Upper lobe of right lung (tissue), 1 donor: ENCODE measurements at places on chromosomes 5 and 9. TPM values are rescaled to one million over a fixed set of nuclear protein-coding genes. Genes with fewer than 3 reads are reported as not detected.

GRCh38 chr5:171724468-171725204 lies 61.0 kb upstream of the SMIM23 start:
- no peak for DNase-seq

GRCh38 chr9:95143591-95144561 lies 173.6 kb downstream of the FANCC start:
- DNase-seq = peak; percentile 69

DNA sequence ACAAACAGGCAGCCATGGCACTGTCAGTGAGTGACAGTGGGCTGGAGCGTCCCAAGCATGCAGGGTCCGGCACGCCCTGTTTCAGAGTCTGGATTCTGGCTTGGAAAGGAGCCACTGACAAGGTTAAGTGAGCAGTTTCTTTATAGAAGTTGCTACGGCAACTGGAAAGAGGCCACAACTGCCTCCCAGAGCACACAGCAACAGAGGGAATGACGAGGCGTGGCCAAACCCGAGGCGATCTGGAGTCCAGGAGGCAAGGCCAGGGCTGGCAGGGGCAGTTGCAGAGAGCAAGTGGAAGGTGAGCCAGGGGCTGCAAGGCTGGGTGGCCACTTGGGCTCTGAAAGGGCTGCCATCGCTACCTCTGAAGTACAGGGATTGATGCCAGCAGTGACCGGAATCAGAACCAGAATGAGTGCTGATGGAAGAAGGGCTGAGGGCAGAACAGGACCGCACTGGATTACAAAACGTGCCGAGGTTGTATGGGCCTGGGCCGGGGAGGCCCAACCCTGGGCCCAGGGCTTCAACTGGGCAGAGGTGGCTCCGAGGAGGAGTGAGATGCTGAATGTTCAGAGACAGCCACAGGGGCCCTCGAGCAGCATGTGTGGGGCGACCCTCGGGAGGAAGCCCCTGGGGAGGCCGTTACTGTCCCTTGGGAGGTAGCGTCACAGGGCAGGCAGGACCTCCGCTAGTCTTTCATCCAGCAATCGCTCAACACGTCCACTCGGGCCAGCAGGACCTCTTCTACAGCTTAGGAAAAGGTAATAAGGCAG lies 4.6 kb downstream of the MRPL41 start:
- no peak for DNase-seq

DNA sequence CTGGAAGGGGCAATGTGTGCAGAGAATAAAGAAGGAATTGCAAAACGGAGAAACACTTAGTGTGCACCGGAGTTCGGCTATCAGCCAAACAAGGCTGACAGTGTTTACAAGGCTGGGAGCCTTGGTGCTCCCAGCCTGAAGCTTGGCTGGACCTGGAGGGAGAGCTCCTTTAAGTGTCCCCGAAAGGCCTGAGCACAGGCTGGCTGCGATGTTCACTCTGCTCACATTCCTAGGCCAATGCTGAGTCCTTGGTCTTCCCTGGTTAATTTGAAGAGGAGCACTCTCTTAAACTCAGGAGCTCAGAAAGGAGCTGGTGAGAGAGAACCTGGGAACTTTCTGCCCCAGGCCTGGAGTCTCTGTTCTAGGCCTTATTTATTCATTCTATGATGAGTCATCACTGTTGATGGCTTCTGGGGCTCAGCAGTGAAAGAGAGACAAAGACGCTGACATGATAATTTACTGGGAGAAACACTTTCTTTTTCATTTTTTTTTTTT lies 88.6 kb upstream of the MYO10 start:
- no peak for DNase-seq

DNA sequence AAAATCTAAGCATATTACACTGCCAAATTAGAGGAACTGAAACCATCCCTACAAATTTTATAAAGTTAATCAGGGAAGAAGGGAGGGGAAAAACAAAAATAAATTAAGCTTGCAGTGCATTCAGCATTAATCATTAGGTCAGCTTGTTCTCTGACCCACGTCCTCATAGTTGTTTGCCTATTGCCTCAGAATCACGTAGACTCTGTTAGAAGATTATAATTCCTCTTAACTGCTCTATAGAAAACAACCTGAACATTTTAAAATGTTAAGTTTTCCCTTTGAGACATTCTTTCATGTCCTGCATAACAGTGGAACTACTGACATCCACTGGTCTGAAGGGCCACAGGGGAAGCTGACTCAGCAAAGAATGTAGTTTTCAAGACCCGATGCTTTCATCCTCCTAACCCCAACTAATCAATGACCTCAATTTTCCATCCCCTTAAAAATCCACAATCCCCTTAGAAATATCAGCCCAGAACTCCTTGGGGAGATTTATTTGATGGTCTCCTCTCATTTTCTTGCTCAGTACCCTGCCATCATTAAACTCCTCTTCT lies 112.4 kb downstream of the FBXO4 start:
- DNase-seq = no peak

The CSF2 gene
- total RNA-seq = 7.1 TPM

DNA sequence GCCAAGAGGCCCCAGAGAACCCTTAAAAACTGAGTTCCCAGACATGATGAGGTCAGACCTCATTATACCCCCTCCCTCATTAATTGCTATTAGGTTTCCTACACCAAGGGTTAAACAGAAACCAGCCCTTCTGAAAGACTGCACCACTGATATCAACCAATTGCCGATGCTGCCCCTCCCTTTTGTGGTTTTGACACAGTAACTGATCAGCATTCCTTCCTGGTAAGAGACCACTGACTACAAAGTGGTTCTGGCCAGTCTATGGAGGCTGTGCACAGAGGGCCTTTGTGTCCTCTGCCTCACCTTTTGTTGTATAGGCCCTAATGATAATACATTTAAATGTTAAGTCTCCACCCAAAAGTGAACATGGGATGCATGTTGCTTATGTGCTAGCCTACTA lies 201.5 kb downstream of the FRMD3 start:
- no peak for DNase-seq

- no peak for DNase-seq
Observed at GRCh38 chr5:31671339-31671741, 32.4 kb downstream of the PDZD2 start.
